Stimulated activated CD8-positive, alpha-beta memory T cell treated with anti-CD3 and anti-CD28 coated beads, Interleukin-4, amount 100 ng/mL, for 4 hours (primary cell): ENCODE measurements at places on chromosomes 12 and 14.

DNA sequence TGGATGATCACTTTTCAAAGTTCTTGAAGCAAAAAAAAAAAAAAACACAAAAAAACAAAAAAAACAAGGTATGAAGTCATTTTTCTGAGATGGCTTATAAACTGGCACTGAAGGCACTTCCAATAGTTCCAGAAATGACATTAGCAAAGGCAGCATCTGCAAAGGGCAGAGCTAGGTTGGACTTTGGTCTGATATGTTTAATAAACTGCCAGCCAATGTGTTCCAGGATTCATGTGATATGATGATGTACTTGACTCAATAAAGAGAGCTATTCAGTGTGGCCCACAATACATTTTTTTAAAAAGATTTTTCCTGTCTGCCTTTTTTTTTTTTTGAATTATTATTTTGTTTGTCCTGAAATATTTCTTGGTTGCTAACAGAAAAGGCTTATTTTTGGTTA, 79.6 kb downstream of the VRK1 start:
- no peak for DNase-seq

- DNase-seq, result no peak
Observed at GRCh38 chr14:33551963-33552362, 398.9 kb downstream of the EGLN3 start.

DNA sequence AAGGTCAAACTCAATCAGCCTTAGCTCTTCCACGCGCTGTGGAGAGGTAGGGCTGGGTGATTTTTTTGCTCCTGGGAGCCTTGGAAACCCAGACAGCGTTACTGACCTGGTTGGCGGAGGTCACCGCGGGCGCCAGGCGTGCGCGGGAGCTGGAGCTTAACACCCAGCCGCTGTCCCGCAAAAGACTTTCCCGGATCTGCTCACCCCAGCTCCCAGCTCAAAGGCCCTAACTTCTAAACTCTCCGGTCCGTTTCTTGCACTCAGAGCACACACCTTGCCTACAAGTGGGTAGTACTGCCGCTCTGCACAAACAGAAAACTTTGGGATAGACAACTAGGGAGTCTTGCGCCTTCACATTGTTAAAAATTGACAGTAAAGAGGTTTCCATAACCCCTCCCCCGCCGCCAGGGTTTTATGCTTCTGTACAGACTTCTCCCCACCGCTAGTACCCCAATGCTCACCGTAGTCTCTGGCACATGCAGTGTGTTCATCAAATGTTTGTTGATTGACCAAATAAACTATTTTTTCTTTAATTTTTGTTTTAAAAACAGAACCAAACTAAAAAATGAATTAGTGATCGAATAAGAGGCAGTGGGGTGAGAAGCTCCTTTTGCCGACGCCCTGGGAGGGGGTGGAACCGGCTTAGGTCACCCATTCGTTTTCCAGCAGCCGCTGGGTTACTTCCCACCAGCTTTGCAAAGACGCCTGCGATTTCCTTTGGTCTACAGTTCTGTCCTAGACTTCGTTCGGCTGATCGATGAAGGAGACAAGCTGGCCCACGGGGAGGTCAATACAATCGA, 12.7 kb upstream of the TBX3 start:
- DNase-seq, result no peak

DNA sequence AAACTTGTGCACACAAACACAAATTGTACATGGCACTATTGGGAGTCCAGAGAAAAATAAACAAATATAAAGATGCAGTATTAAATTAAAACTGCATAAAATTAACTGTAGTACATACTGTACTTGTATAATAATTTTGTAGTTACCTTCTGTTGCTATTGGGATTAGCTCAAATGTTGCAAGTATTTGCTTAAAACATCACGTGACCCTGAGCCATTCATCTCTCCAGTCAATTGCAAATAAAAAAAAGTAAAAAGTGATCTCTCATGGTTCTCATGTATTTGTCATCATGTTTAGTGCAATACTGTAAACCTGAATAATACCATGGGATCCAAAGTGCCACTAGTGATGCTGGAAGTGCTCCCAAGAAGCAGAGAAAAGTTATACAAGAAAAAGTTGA, 88.1 kb upstream of the NAV3 start:
- no peak for DNase-seq

GRCh38 chr12:94235848-94236247, 87.5 kb downstream of the PLXNC1 start:
- no peak for DNase-seq

DNA sequence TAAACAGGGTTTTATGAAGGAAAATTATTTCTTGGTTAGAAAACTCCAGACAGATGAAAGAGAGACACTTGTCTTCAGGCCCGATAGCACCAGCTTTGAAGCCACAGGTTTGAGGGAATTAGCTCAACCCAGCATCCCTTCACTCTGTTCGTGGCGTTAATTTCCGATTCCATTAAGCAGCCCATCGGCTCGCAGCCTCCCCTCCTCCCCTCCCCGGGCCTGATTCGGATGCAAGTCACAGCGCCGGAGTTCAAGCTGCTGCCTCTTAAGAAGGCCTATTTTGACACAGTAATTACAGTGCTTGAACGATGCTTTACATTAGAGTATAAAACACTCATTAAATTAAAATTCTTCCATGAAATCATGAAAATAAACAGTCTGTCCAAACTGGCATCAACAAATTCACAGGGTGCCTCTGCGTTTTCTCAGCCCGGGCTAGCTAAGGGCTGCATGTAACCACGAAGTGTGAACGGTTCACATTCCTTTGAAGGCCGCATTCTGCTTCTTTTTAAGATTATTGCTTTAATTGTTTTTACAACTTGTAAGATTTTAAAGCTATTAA, 145.8 kb downstream of the DICER1 start:
- no peak for DNase-seq

GRCh38 chr14:101604935-101605780, 43.9 kb downstream of the DIO3 start:
- no peak for DNase-seq

DNA sequence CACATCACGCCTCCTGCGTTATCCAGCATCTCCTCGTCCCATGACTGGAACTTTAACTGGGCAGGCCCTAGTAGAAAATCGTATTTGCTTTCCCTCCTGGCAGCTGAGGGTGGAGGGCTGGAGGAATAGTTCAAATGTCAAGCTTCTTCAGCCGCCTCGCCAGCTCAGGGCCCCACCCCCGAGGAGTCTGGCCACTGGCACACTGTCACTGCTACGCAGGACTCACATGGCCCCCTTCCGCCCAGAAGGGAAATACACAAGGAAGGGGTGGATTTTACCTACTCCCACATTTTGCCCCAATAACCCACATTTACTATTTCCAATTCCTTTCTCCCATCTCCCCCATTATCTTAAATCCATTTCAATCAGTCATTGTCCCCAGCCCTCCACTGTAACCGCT, 8.6 kb downstream of the SLC6A13 start:
- no peak for DNase-seq

DNA sequence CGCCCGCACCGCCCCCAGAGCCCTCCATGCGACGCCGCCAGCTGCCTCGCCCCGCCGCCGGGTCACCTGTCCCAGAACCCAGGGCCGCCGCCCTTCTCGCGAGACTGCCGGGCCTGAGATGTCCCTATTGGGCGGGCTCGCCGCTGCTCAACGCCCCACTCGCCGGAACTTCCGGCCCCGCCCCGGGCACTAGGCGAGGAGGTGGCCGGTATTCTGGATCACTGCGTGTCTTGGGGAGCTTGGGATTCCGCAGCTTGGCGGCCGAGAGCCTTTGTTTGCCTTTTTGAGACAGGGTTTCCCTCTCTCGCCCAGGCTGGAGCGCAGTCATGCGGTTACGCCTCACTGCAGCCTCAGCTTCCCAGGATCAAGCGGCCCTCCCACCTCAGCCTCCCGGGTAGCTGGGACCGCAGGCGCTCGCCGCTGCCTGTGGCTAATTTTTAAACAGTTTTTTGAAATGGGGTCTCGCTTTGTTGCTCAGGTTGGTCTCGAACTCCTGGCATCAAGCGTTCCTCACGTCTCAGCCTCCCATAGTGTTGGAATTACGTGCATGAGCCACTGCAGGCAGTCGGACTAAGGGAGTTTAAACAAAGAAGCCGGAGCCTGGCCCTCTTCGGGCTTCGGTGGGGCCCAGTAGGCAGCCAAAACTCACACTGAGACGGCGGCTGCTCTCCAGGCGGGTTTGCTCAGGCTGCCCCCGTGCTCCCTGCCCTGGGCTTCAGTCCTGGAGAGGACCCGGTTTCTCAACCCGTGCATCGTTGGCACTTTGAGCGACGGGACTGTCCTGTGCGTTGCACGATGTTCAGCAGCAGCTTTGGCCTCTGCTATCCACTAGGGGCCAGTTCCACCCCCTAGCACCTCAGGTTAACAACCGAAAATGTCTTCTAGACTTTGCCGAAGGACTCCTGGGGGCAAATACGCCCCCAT, at the start of gene SLC15A4:
SLC15A4 (minus strand) TSS at position 43 of the 924 bp plus-strand sequence; CDS start at position 28, 15 bp downstream.
- peak; percentile 87 for DNase-seq

DNA sequence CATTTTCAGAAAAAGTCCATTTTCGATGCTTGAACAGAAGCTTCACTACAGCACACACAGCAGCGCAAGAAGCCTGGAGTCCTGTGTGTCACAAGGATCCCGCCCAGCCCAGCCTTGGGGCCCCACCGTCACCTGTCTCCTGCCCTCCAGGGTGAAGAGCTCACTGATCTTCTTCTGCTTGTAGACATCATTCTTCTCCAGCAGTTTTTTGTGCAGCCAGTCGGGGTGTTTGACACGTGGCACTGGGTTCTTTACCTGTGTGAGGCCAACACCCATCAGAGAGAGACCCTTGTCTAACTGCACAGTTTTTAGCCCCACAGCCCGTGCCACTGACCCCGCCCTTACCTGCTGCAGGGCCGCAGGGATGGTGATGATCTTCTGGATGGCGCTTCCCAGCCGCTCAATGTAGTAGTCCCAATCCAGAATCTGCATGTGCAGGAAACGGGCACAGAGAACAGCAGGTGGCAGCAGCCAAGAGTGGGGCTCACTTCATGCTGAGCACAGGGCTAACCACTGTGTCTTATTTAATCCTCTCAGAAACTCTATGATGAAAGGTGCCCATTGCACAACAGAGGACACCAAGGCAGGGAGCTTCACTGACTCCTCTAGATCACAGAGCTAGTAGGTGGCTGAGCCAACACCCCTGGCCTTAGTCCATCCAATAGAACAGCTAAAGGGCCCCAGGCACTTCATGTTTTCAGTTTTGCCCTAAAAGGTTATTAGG, 30.0 kb downstream of the POLE start:
- no peak for DNase-seq

GRCh38 chr12:88172844-88173407, 30.8 kb downstream of the TMTC3 start:
- DNase-seq, result no peak

- no peak for DNase-seq
Observed at GRCh38 chr14:68651075-68651474, 141.8 kb downstream of the ZFP36L1 start.

GRCh38 chr12:44287545-44287944, 451.7 kb downstream of the TMEM117 start:
- DNase-seq, result no peak

DNA sequence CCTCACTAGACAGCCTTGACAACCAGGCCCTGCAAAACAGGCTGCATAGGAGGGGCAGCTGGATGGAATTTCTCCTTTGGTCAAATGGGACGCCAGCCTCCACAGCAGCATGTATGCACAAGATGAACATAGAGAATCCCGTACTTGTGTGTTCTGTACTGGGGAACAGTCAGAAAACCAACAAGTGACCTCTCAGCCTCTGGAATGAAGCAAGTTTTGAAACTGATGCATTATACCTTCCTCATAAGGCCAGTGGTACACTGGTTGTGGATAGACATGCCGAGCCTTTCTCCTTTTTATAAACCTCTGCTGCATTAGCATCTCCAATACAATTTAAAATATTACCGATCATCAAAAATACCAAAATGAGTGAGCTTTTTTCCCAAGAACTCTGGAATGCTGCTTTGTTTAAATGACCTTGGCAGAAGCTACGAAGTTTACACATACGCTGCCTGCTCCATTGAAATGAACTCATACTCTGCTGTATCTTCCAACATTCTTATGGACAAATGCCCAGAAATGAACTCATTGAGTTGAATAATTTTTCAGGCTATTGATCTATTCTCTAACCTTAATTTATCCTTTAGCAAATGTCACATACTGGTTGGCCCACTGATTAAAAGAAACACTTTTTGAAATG, 47.6 kb upstream of the FERMT2 start:
- no peak for DNase-seq

DNA sequence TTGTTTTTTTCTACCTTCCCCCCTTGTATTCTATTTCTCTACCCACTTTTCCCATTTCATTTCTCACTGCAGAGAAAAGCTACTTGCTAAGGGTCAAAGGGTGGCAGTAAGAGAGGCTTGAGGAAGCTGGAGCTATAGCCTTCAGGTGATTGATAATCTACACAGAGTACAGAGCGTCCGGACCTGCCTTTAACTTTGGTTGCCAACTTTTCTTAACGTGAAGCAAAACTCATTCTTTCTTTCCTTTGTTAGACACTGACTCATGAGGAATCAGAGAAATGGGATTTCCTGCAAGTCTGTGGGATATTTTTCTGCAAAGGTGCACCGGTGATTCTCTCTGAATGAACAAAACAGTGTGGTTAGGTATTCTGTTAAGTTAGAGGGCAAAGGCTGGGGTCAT, 133.3 kb downstream of the RMST start:
- DNase-seq, result no peak
